AG04450 (cell line): ENCODE measurements at places on chromosomes 5 and 9.

DNA sequence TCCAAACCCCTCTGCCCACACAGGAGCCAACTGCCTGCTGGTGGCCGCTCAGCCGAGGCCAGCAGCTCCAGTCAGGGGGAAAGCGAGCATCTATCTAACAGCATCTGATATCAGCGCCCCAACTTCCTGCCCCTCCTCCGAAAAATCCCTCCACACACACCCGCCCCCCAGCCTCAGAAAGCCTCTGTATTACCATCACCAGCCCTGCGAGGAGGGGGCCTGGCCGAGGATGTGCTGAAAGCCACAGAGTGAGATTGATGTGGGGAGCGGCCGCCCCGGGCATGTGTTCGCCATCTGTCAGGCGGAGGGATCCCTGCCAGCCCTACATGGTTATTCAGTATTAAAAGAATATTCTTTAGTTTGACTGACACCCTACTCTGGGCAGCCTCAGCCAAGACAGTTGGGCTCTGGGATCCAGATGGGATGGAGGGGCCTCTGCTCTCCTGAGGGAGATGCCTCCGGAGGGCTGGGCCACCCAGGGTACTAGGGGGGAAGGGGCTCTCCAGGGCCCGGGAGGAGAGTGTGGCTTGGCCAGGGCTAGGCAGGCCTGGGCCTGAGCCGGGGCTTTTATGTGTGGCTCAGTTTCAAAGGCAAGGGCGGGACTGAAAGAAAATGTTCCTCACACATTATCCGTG is 98.0 kb downstream of the HSD17B3 start:
- DNase-seq, result no peak

- no peak for DNase-seq
Measured at GRCh38 chr9:125961072-125961471, 213.9 kb downstream of the PBX3 start.

GRCh38 chr5:67202828-67203227 is 6.2 kb upstream of the CD180 start:
- DNase-seq, result no peak

DNA sequence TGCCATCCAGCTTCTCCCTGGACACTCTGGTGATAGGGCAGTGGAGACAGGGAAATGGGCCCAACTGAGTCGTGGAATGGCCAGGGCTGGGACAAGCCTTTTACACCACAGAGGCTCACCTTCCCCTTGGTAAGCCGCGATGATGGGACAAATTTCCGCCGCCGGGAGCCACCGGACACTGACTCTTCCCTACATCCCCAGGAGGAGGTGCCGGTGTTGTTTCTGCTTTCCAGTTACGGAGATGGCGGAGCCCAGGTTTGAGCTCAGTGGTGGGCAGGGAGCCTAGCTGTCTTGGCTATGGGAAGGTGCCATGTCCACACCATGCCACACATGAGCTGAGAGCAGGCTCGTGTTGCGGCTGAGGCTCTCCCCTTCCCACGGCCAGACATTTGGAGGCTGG is 19.9 kb upstream of the WNK2 start:
- no peak for DNase-seq

DNA sequence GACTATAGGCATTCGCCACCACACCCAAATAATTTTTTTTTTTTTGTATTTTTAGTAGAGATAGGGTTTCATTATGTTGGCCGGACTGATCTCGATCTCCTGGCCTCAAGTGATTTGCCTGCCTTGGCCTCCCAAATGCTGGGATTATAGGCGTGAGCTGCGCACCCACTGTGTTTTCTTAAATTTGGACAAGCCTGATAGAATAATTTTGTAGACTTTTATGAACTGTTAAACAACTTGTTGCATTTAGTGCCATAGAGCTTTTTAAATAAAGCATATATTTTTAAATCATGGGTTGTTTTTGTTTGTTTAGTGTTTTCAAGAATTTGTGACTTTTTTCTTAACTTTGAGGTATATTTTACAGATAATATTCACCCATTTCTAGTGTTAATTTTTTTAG is 4.8 kb downstream of the PHAX start:
- no peak for DNase-seq

DNA sequence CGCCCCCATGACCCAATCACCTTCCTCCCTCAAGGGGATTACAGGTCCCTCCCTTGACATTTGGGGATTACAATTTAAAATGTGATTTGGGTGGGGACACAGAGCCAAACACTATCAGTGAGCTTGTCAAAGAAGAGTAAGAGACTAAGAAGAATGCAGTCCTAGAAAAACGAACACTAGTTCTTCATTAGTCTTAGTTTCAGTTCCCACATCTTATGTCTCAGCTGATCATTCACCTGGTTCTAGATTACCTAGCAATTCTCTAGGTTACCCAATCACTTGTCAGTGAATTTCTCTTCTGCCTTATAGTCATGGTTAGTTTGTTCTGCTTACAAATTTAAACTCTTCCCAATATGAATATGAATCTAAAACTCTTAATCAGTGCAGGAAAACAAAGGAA is 251.5 kb downstream of the COX7C start:
- no peak for DNase-seq

- no peak for DNase-seq
Measured at GRCh38 chr9:84349671-84350070, 9.1 kb upstream of the SLC28A3 start.

- DNase-seq, result no peak
Measured at GRCh38 chr5:122699201-122699600, 75.7 kb upstream of the SNX2 start.

GRCh38 chr5:173890195-173890991 is 2.2 kb downstream of the CPEB4 start:
- DNase-seq, result no peak

DNA sequence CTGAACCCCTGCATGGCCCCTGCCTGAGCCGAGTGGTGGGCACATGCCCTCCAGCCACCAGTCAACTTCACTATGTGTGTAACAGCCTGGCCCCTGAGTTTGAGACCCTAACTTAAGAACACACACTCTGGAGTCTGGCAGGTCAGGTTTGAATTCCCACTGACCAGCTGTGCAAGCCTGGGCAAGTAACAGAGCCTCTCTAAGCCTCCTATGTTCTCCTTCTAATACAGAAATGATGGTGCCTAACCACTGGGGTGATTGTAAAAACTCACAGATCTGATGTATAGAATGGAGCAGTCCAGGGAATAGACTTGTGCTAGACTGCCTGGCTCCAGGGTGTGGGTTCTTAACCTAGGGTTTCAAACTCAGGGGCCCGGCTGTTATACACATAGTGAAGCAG is 16.7 kb upstream of the AKNA start:
- no peak for DNase-seq

- no peak for DNase-seq
Measured at GRCh38 chr5:84724181-84724580, 339.5 kb upstream of the EDIL3 start.

- no peak for DNase-seq
Measured at GRCh38 chr5:6752782-6753181, 39.5 kb downstream of the TENT4A start.

GRCh38 chr5:77358255-77359205 is 133.6 kb downstream of the WDR41 start:
- peak; percentile 33 for DNase-seq

- no peak for DNase-seq
Measured at GRCh38 chr5:123286891-123287290, 136.3 kb downstream of the CEP120 start.

DNA sequence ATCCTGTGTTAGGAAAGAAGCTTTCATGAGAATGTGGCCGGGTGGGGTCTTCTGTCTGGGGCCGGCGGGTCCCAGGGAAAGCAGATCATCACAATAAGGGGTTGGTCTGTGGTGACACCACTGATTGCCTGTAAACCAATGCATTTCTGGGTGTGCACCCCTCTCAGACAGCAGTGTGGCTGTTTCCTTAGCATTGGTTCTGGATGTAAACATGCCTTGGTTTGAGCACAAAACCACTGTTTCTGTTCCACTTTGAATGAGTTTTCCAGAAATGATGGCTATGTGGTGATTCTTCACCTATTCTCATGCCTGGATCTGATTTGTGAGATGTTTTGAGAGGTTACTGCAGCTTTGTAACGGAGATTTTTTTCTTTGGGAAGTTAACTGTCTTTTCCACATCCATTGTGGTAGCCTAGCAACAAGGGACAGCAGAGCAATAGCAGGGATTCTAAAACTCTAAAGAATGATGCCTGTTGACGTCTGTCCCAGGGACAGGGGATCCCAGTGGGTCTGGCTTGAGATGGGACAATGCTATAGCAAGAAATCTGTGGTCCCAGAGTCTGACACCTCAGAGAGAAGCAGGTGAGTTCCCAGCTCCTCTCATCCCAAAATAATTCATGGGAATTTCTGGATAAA is at the start of gene CCDC192:
Gene CCDC192 (plus strand): TSS at position 466 of the 636 bp plus-strand sequence. CDS start 55 bp downstream, at position 521.
- DNase-seq, result no peak

- DNase-seq, result no peak
Measured at GRCh38 chr5:74916831-74917710, 50.9 kb upstream of the FAM169A start.

- DNase-seq, result no peak
Measured at GRCh38 chr5:3186736-3187405, 408.8 kb upstream of the IRX1 start.

DNA sequence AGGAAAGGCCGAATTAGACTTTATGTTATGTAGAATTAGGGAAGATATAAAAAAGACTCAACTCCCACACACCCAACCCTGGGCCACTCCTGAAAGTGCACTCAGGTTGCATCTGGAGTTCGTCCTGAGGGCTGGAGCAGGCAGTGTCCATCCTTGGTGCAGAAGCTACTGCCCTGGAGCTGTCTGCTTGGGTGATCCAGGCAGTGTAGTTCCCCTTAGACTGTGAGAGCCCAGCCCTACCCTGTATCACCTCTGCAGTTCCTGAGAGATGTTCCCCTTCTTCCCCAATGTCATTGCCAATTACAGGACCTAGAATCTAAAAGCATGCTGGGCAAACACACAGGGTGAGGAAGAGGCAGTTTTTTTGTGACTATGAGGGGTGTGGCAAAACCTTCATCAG is 368.3 kb upstream of the ST8SIA4 start:
- DNase-seq, result no peak

GRCh38 chr9:26234865-26235264 is 556.6 kb upstream of the TUSC1 start:
- no peak for DNase-seq

- no peak for DNase-seq
Measured at GRCh38 chr5:67144183-67144639, 52.4 kb downstream of the CD180 start.
